ENCODE measurements at places on chromosomes 12 and 14.

- DNase-seq, result no peak
Observed at GRCh38 chr12:104152685-104153241, 14.8 kb upstream of the NFYB start.

GRCh38 chr12:130126023-130126432, 36.2 kb upstream of the FZD10 start:
- DNase-seq, result no peak

- DNase-seq, result no peak
Observed at GRCh38 chr14:90503582-90503981, 106.8 kb downstream of the CALM1 start.

GRCh38 chr12:41271489-41271888, 83.4 kb downstream of the PDZRN4 start:
- no peak for DNase-seq

DNA sequence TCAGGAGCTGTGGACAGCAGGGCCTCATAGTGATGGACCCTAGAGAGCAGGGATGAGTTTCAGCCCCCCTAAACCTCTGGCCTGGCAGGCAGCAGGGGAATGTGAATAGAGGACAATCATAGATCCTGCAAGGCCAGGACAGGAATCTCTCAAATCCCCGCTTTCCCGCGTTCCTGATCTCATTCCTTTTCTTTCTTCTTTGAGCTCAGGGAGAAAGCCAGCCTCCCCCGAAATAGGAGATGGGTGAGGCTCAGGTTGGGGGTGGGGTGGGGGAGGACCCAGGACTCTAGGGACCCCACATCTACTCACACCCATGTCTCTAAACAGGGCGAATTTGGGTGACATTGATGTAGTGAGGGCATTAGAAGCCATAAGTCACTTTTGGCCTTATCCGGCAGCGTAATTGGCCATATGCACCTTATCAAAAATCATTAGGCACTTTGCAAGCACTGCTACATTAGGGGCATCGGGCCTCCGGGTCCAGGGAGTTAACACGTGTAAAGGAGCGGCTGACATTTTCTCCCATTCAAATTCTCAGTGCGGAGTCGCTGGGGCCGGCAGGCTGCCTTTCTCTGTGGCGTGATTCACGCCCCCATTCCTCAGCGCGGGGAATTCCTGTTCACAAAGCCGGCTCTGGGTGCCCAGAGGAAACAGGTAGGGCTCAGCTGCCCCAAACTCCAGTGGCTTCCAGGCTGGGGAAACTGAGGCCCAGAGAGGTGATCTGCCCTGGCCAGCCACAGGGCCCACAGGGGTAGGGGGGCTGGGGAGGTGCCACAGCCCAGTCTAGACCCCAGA, 1.5 kb downstream of the LHX5 start:
- no peak for DNase-seq

GRCh38 chr12:52865090-52865944, 16.5 kb upstream of the KRT78 start:
- no peak for DNase-seq

DNA sequence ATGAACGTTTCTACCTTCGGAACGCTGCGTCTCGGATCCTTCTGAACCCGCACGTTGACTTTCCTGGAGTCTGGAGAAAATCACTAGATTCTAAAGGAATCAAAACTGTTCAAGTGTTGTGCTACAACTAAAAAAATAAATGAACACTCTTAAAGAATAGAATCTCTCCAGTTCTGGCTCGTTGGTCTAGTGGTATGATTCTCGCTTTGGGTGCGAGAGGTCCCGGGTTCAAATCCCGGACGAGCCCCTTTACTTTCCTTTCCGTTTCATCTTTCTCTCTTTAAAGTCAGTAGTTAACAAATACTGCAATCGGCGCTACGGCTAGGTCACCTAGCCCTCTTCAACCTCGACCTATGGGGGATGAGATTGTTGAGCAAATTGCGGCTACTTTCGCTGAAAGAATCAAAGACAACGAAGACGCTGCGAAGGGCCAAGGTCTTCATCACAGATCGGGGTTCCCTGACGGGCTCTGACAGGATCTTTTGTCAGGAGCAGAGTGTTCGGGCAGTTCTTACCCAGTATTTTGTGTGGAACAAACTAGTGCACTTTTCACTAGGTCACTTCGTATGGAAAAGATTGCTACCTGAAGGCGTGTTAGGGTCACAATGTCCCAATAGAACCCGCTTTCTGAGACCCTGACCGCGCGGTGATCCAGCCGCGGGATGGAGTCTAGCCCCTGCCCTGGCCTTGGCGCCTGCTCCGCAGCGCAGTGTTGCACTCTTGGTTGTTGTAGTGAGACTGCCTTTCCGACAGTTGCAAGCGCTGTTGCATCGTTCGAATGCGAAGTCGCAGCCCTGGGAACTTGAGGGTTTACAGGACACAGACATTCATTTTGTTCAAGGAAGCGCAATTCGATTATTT, 8.4 kb downstream of the OR6S1 start:
- DNase-seq, result no peak

GRCh38 chr14:77714926-77715325, 7.0 kb downstream of the SLIRP start:
- DNase-seq, result no peak

Data from activated CD8-positive, alpha-beta memory T cell treated with anti-CD3 and anti-CD28 coated beads for 4 hours (primary cell).